ENCODE measurements at places on chromosomes 16 and 17.

DNA sequence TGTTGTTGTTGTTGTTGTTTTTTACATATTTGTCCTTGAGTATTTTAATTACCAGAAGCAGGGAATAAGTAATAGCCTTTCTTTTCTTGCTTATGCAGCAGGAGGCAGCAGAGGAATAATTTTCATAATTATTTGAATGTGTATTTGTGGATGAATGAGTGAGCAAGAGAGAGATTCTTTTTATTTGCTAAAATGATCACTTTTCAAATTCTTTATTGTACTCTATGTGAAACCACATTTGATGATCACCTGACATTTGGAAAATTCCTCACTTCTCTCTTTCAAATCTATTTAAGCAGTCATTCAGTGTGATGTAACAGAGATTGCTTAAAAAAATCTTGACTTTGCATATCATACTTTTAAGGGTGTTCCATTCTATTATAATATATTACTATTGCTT is 223.6 kb downstream of the BCAS3 start:
- no peak for DNase-seq

- DNase-seq: no peak
Measured at GRCh38 chr17:76260220-76260619, 4.9 kb upstream of the UBALD2 start.

- DNase-seq: no peak
Measured at GRCh38 chr17:4341616-4341977, 24.9 kb downstream of the UBE2G1 start.

- no peak for DNase-seq
Measured at GRCh38 chr16:572865-573650, 3.3 kb downstream of the PIGQ start.

GRCh38 chr17:76667786-76668453 is 24.4 kb upstream of the ST6GALNAC1 start:
- no peak for DNase-seq

- DNase-seq: no peak
Measured at GRCh38 chr17:13415871-13416416, 185.8 kb downstream of the HS3ST3A1 start.

DNA sequence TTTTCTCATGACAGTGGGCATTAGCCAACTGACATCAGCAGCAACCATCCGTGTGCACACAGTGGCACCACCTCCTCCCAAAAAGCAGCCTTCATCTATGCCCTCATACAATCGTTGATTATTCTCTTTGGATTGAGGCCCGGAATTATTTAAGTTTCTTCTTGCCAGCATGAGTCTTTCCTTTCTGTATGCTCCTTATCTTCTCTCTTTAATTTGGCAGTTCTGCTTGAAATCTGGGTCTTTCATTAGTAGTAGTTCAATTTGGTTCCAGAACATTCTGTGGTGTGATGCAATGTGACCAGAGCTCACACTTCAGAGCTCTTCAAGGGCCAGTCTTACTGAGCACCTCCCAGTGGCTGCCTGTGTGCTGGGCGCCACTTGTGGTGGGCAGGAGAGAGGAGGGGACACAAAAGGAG is 52.2 kb upstream of the STH start:
- no peak for DNase-seq

DNA sequence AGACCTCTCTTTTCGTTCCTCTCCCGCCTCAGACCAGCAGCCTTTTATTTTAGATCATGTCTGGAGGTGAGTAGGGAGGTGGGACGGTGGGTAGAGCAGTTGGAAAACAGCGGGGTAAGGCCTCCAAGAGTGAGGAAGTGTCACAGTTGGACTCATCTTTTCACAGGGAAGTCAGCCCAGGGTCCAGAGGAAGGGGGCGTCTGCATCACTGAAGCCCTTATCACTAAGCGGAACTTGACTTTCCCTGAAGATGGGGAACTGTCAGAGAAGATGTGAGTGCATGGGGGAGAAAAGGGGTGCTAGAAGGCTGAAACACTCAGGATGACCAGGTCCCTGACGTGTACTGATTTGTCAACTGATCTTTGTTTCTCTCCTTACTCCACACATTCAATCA is 461 bp downstream of the LRRC46 start:
- no peak for DNase-seq

DNA sequence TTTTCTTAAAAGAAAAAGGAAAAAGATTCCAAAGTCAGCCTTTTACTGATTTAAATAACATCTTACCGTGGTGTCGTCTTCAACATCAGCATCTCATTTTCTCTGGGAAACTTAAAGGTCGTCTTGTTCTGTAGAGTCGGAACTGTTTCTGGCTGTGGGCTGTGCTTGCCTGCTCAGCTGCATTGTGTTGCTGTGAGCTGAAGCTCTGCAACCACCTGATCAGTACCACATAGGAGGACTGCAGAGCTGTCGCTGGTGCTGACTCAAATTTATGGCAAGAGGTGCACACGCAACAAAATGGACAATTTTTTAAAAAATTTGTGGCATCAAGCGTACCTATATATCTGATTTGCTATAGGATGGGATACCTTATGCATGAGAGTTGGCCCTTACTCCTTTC is at the start of gene OMG:
TSS of gene OMG (minus strand) at position 150 of the 400 bp plus-strand sequence. CDS start 908 bp downstream, outside the sequence.
- DNase-seq: no peak

DNA sequence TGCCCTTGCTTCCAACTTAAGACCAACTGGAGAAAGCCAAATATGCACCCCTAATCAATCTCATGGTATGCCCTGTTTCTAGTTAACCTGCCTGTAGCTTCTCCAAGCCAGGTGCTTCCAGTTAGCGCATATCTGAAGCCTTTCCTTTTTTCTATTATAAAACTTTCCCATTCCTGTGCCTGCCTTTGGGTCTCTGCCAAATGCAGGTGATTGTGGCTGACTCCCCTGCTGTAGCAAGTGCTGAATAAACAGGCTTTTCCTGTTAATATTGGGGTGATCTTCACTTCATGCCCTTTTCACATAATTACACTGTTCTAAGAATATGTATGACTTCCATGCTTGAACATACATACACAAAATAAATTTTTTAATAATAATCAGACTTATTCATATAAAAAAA is 207.4 kb downstream of the TANC2 start:
- DNase-seq: no peak

Data from GM12891 (cell line).